Neural crest cell (in vitro differentiated cells): ENCODE measurements at places on chromosomes 7 and 10. TPM values are rescaled to one million over a fixed set of nuclear protein-coding genes. Genes with fewer than 3 reads are reported as not detected.
A peak's percentile ranks its signal among the peaks of the same experiment; 100 is the strongest.

GRCh38 chr7:87369216-87369615 lies 23.8 kb downstream of the CROT start:
- H3K4me1 ChIP-seq, result no peaks in the 10 kb centered on the region
- H3K27me3 ChIP-seq, result no peaks in the 10 kb centered on the region
- no peak overlapping the region for H3K4me3 ChIP-seq
- H3K27ac ChIP-seq, result no peak overlapping the region
- H3K36me3 ChIP-seq, result peaks cover 22% of the 10 kb centered on the region

GRCh38 chr10:4450981-4451908 lies 374.8 kb upstream of the AKR1E2 start:
- peaks cover 3% of the 10 kb centered on the region for H3K4me1 ChIP-seq
- H3K27me3 ChIP-seq, result no peaks in the 10 kb centered on the region
- H3K36me3 ChIP-seq, result no peaks in the 10 kb centered on the region

- no peak overlapping the region for H3K4me3 ChIP-seq
- H3K4me1 ChIP-seq, result peaks cover 50% of the 10 kb centered on the region
- no peak overlapping the region for H3K27ac ChIP-seq
- DNase-seq, result no peak
- no peaks in the 10 kb centered on the region for H3K36me3 ChIP-seq
These were observed 318.9 kb upstream of the ZMIZ1 start for GRCh38 chr10:78749898-78750297.

DNA sequence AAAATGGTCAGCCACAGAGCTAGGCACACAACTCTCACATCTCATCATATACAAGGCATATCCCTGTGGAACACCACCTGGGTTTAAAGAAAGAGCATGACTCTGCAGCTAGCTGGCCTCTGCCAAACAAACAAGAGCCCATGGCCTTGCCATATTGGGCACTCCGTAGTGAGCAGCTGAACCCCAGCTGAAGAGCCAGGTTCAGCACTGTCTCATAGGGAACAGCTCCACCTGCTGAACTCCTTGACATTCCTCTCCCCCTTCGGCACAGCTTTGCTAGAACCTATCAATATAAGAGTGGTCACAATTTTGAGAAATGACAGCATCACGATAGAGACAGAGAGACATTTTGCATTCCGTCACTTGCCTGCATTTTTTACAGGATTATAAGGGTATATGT lies 20.0 kb downstream of the SORCS1 start:
- H3K4me1 ChIP-seq, result peaks cover 8% of the 10 kb centered on the region
- no peaks in the 10 kb centered on the region for H3K27me3 ChIP-seq
- H3K36me3 ChIP-seq, result peaks cover 2% of the 10 kb centered on the region
- no peak overlapping the region for H3K27ac ChIP-seq

- no peak overlapping the region for H3K4me3 ChIP-seq
- H3K27ac ChIP-seq, result no peak overlapping the region
- H3K4me1 ChIP-seq, result no peaks in the 10 kb centered on the region
- peaks cover 3% of the 10 kb centered on the region for H3K36me3 ChIP-seq
- H3K27me3 ChIP-seq, result no peaks in the 10 kb centered on the region
- no peak for DNase-seq
These were observed 116.4 kb downstream of the ATE1 start for GRCh38 chr10:121811386-121811785.

DNA sequence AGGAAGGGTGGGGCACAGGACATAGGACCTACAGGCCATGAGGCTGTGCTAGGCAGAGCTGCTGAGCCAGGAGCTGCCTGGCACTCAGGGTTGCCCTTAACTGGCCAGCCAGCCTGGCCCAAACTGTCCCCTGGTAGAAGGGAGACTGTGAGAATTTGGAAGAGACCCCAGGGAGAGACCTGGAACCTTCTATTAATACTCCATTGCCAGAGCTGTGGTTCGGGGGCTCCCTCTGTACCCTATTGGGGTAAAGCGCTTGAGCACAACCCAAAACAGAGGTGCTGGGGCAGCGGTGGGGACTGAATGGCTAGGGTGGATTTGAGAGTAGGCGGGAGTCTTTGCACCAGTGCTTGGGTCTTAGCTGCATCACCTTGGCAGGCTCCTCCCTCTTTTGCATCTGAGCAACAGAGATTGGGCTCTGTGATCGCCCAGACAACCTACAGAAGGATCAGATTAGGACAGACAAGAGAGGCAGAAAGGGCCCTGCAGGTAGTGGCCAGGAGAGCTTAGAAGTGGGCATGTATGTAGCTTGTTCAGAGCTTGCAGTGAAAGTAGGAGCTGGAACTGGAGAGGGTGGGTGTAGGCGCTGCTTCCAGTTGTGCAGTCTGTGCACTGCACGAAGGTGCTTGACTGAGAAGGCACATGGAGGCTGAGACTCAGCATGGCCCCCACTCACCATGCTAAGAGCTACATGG lies 53.3 kb downstream of the ADCYAP1R1 start:
- H3K4me3 ChIP-seq, result no peak overlapping the region
- H3K4me1 ChIP-seq, result no peaks in the 10 kb centered on the region
- DNase-seq, result no peak
- no peaks in the 10 kb centered on the region for H3K36me3 ChIP-seq
- peak overlapping the region; percentile 27 for H3K27ac ChIP-seq

GRCh38 chr10:120969219-120969645 lies 118.1 kb downstream of the WDR11 start:
- H3K27ac ChIP-seq, result no peak overlapping the region
- H3K36me3 ChIP-seq, result peaks cover 2% of the 10 kb centered on the region
- peaks cover 13% of the 10 kb centered on the region for H3K27me3 ChIP-seq
- no peak for DNase-seq
- no peaks in the 10 kb centered on the region for H3K4me1 ChIP-seq
- no peak overlapping the region for H3K4me3 ChIP-seq

DNA sequence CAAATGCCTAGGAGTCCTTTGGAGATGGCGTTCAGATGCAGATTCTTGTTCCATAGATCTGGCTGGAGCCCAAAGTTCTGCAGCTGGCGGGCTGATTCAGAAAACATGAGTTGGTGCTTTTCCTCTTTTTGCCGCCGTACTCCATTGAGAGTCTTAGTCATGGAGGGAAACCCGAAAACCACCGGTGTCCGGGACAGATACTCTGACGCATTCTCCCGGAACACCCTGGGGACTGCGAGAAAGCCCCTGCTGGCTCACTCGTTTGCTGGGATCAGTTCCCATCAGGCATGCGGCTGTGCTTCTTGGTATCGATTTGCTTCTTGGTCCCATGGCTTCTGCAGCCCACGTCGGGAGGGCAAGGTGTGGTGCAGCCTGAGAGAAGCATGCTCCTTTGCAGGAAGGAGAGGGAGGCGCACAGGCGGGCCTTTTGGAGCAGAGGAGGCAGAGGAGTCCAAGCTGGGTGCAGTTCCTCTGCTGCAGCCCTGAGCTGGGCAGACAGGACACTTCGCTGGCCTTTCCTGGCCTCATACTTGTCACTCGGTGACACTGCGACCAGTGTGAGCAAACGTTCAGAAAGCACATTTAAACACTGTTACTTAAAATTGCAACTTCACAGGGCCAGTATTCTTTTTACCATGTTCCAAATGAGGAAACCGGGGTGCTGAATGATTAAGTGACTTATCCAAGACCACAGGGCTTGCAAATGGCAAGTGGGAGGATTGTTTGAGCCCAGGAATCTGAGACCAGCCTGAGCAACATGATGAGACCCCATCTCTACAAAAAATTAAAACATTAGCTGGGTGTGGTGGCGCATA lies 30.6 kb upstream of the PFKFB3 start:
- H3K36me3 ChIP-seq, result no peaks in the 10 kb centered on the region
- H3K27ac ChIP-seq, result peak overlapping the region; percentile 27
- H3K27me3 ChIP-seq, result no peaks in the 10 kb centered on the region
- DNase-seq, result no peak
- H3K4me3 ChIP-seq, result no peak overlapping the region

- H3K27me3 ChIP-seq, result no peaks in the 10 kb centered on the region
- H3K4me3 ChIP-seq, result no peak overlapping the region
- H3K4me1 ChIP-seq, result no peaks in the 10 kb centered on the region
- H3K36me3 ChIP-seq, result peaks cover 7% of the 10 kb centered on the region
- no peak for DNase-seq
These were observed 14.3 kb downstream of the SEMA3D start for GRCh38 chr7:85172530-85172941.

DNA sequence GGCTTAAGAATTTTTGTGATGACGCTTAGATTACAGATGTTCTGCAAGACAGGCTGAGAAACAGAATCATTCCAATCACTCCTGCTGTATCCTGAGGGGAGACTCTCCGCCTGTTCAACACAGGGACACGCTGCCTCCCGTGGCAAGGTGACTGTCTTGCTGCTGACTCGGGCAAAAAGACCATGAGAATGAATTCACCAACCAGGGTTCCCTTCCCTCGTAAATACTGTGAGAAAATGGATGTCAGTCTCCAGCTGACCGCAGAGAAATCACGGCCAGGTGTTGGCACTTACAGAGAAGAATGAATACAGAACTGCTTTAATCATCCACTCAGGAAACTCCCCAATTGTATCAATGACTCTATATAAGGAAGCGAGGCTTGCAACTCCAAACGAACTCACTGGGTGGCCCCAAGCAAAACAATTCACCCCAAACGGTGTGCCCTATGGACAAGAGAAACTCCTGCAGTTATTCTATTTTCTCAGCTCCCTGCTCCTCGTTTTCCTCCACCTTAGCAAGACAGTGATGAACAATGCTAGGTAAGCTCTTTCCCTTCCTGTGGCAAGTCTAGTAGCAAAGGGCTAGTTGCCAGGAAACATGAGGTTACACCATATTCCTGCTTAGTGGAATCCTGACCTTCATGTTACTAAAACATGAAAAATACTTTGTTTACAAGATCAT lies 22.8 kb downstream of the GNA12 start:
- peak overlapping the region; percentile 19 for H3K27ac ChIP-seq
- no peaks in the 10 kb centered on the region for H3K27me3 ChIP-seq
- H3K4me1 ChIP-seq, result peaks cover 52% of the 10 kb centered on the region

DNA sequence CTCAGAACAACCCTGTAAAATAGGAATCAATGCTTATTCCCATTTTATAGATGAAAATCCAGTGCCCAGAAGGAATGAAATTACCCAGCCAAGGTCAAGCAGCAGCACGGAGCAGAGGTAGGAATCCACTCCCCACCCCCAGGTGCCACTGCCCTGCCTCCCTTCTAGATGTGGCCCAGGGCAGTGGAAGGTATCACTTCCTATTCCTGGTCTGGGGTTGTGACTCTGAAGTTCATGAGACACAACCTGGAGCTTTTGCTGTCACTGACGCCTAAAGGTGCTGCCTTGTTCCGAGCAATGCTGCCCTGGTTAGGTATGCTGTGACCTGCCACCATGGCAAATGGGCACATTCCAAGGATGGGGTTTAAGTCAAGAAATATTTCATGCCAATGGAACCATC lies 53.6 kb downstream of the PIK3AP1 start:
- no peaks in the 10 kb centered on the region for H3K36me3 ChIP-seq
- H3K27me3 ChIP-seq, result no peaks in the 10 kb centered on the region
- no peak overlapping the region for H3K27ac ChIP-seq
- H3K4me3 ChIP-seq, result no peak overlapping the region
- H3K4me1 ChIP-seq, result peaks cover 13% of the 10 kb centered on the region

DNA sequence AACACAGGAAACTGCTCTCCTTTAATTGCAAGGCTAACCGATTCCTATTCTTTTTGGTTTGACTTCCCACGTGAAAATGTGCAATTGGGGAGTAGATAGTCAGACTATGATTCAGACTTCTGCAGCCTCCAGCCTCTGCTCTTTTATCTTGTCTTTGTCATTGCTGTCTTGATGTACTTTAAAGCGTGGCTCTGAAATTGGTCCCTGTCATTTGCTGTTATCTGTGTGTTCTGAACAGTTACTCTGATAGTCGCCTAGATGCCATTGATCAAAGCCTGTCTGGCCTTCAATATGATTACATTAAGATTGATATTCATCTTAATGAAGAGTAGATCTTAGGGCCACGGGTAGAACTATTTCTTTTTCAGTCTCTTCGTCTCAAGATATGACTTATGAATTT lies 799.2 kb downstream of the REEP3 start:
- DNase-seq, result no peak
- H3K27ac ChIP-seq, result no peak overlapping the region
- no peaks in the 10 kb centered on the region for H3K36me3 ChIP-seq
- H3K4me1 ChIP-seq, result no peaks in the 10 kb centered on the region
- H3K4me3 ChIP-seq, result no peak overlapping the region

- H3K27ac ChIP-seq, result no peak overlapping the region
- DNase-seq, result no peak
- H3K36me3 ChIP-seq, result peaks cover 30% of the 10 kb centered on the region
- H3K27me3 ChIP-seq, result no peaks in the 10 kb centered on the region
These were observed 51.5 kb downstream of the MCMBP start for GRCh38 chr10:119821182-119821581.

- peaks cover 4% of the 10 kb centered on the region for H3K36me3 ChIP-seq
- peaks cover 29% of the 10 kb centered on the region for H3K4me1 ChIP-seq
- no peak overlapping the region for H3K4me3 ChIP-seq
- H3K27ac ChIP-seq, result peak overlapping the region; percentile 29
These were observed 105.5 kb downstream of the TES start for GRCh38 chr7:116315803-116316202.

CHAT gene
- total RNA-seq, result 2.7 and 3.3 TPM in 2 replicates

CLDN4 gene
- total RNA-seq, result 0.34 and 0.47 TPM in 2 replicates

ZCCHC24 gene
- 24.3 and 26.5 TPM in 2 replicates for total RNA-seq

BEND7 gene
- 21.9 and 25.0 TPM in 2 replicates for total RNA-seq

ZNF853 gene
- total RNA-seq, result 9.2 and 9.7 TPM in 2 replicates

CCDC3 gene
- total RNA-seq, result 6.1 and 6.4 TPM in 2 replicates
